Tibial artery (tissue), 4 donors: ENCODE measurements at places on chromosomes 2 and 18.

DNA sequence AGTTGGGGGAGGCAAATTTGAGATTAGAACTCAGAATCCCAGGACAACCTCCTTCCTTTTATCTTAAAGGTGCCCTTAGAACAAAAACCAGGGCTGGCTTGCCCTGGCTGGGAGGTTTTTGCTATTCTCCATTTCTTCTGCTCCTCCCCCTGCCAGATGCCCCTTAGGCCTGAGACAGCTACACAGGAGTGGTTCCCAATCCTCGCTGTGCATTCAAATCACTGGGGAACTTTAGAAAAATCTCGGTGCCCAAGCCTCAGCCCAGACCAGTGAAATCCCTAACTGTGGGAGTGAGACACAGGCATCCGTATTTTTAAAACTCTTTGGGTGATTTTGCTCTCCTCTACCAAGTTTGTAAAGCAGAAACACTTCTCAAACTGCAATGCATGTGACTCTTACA lies 38.8 kb downstream of the LBH start:
- no peak for DNase-seq

- DNase-seq, result no peak
Measured at GRCh38 chr2:27977731-27978312, 87.3 kb downstream of the BABAM2 start.

- peak; percentile 53 for DNase-seq
Measured at GRCh38 chr2:128390256-128390990, 71.8 kb upstream of the HS6ST1 start.

GRCh38 chr2:34731292-34731691 lies 1132.2 kb upstream of the FAM98A start:
- DNase-seq, result no peak

DNA sequence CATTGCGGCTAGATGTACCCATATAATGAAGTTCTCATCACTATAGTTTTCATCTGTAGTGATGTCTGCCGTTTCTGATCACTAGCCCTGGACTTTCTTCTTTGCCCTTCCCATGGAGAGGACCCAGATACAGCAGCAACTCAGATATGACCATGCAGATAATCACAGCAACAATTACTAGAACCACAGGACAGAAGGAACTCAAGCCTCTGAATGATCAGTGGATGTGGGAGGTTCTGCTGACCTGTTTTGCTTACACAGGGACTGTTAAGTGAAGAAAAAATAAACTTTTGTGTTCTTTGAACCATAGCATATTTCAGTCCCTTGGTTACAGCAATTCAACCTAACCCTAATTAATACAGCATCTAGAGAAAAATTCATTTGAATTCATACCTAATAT lies 62.7 kb downstream of the ACVR1 start:
- DNase-seq, result no peak

GRCh38 chr2:138329591-138329990 lies 172.0 kb upstream of the SPOPL start:
- no peak for DNase-seq

- DNase-seq, result no peak
Measured at GRCh38 chr18:79356435-79356834, 39.3 kb upstream of the NFATC1 start.

DNA sequence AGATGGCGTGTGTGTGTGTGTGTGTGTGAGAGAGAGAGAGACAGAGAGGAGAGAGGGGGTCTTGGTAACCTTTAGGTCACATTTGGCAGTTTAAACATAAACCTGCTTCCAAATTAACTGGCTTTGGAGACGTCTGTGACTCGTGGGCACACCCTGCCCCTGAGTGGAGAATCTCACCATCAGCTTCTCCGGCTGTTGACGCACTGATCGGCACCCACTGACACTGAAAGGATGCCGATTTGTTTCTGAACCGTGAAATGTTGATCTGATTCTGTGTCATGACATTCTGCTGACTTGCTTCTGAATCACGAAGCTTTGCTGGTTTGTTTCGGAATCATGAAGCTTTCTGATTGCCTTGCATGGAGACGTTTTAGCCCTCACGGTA lies 114.7 kb downstream of the RTP5 start:
- DNase-seq, result no peak

DNA sequence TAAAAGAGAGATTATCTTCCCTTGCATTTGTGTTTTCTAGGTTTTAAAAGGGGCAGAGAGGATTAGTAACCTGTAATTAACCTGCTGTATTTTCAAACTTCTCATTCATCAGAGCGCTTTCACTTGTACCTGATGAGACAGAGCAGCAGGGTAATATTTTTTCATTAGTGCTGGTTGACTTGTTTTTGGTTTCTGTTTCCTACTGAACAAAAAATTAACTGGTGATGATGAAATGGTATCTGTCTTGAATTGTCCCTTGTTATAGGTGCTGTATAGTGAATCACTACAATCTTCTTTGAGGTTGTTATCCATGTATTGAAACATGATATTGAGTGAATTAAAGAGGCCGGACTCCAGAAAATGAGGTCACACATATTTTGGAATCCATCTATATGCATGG lies 37.9 kb downstream of the CDH20 start:
- DNase-seq, result no peak

- no peak for DNase-seq
Measured at GRCh38 chr18:59318460-59319050, at the start of gene CPLX4. Gene CPLX4 (minus strand): TSS chr18:59318649. CDS start chr18:59318462, 187 bp downstream.

DNA sequence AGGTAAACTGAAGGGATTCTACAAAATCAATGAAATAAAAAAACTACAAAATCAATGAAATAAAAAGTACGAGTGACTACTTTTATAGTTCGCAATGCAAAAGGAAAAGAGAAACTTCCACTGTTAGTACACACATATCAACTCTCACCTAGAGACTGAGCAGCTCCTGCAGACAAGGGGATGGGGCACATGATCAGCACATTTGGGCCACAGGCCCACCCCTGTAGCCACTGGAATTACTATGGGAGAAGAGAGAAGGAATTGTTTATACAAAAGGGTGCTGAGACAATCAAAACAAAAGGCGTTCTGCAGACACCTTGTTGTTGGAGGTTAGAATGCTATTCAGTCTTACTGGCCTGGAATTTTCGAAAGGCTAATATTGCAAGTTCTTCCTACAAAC lies 34.7 kb upstream of the CD226 start:
- no peak for DNase-seq

- no peak for DNase-seq
Measured at GRCh38 chr2:167181134-167181533, 292.9 kb downstream of the XIRP2 start.

- DNase-seq, result no peak
Measured at GRCh38 chr2:43579275-43579981, 16.4 kb downstream of the THADA start.

GRCh38 chr18:68103561-68103960 lies 587.0 kb upstream of the DSEL start:
- DNase-seq, result no peak

DNA sequence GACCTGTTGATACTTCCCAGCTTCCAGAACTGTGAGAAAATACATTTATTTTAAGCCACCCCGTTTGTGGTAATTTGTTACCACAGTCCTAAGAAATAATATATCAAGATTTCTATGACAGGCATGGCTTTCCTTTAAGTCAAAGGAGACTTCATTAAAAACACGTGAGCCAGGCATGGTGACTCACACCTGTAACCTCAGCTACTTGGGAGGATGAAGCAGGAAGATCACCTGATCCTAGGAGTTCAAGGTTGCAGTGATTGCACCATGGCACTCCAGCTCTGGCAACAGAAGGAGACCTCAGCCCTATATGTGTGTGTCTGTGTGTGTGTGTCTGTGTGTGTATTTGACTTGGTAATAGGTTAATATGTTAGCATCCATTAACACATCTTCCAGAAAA lies 69.8 kb upstream of the SCN7A start:
- no peak for DNase-seq

- no peak for DNase-seq
Measured at GRCh38 chr2:177171418-177171865, 41.2 kb upstream of the HNRNPA3 start.

GRCh38 chr2:46034535-46034934 lies 262.7 kb upstream of the EPAS1 start:
- DNase-seq, result no peak

DNA sequence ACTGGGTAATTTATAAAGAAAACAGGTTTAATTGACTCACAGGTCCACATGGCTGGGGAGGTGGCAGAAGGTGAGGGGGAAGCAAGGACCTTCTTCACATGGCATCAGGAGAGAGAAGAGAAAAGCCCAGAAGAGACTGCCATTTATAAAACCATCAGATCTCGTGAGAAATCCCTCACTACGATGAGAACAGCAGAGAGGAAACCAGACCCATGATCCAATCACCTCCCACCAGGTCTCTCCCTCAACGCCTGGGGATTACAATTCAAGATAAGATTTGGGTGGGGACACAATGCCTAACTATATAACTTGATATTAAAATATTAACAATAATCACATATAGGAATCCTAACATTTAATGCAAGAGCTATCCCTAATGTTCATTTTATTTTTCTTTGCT lies 31.8 kb downstream of the MEMO1 start:
- no peak for DNase-seq

- no peak for DNase-seq
Measured at GRCh38 chr2:152894051-152894450, 175.6 kb downstream of the ARL6IP6 start.

DNA sequence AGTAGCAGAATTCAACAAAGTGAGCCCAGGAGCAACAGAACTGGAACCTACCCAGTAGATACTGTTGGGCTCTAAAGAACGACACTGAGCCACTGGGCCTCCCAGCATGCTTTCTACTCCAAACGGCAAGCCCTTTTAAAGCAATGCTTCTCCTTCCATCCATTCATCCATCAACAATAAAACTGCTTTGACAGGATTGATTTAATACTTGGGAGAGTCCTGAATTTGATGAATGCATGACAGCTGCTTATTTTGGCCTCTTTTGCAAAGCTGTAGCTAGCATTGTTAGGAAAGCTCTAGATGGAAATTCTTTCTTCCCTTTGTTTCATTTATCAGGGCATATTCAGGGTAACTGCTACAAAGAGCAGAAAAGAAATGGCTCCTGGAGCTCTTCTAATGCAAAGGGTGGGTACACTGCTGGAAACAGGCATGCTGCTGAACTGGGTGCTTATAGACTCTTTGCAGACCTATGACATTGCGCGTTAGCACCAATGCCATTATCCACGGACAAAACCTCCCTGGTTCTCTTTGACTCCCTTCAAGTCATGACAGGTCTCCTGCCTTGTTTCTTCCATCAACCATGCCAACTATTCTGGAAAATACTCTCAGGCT lies 138.4 kb upstream of the HNRNPA3 start:
- DNase-seq, result no peak

DNA sequence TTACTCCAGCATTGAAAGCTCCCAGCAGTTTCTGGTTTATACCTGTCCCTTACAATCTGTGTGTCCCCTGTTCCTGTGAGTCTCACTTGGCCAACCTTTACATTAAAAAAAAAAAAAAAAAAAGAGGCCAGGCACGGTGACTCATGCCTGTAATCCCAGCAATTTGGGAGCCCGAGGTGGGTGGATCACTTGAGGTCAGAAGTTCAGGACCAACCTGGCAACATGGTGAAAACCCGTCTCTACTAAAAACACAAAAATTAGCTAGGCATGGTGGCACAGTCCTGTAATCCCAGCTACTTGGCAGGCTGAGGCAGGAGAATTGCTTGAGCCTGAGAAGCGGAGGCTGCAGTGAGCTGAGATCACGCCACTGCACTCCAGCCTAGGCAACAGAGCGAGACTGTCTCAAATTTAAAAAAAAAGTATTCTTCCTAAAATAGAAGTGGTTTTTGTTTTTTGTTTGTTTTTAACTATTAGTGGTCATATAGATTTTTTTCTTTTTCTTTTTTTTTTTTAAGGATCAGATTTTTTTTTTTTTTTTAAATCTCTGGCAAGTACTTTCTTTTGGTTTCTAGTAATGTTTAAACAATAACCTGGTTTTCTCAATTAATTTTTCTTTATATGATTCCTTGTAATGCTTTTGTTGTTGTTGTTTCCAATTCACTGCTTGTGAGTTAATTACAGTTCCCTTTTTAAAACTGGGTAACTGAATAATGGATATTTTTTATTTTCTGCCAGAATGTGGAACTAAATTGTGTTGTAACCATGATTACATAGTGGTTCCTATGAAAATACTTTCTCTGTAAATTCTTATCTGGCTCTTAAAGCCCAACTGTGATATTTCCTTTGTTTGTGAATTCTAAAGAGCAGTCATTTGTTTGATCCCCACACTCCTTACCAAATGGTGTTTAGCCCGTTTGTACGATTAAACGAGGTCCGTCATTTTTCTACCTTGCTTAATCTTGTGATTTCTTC lies 116.8 kb downstream of the CTAGE1 start:
- no peak for DNase-seq

- DNase-seq, result no peak
Measured at GRCh38 chr2:159454185-159454584, 162.2 kb downstream of the BAZ2B start.

- DNase-seq, result peak; percentile 29
Measured at GRCh38 chr18:48845174-48845573, 105.6 kb downstream of the SMAD7 start.

GRCh38 chr2:14673351-14673875 lies 40.9 kb downstream of the LRATD1 start:
- DNase-seq, result no peak

GRCh38 chr2:85291425-85292023 lies 36.3 kb downstream of the TGOLN2 start:
- DNase-seq, result no peak

DNA sequence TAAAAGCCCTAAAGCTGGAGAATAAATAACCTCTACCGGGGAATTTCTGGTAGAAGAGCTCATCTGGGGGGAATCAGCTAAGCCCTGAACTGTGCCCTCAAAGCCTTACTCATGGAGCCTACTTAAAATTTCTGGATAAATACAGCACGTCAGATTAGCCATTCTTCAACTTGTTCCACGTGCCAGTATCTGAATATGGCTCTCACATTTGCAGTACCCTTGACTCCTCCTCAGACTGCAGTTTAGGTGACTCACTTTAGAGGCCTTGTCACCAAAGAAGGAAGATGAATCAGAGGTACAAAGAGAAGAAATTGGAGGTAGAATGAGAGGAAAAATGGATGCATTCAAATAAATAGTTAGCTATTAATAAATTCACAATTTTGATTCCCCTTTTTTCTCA lies 34.6 kb upstream of the POTEC start:
- no peak for DNase-seq

DNA sequence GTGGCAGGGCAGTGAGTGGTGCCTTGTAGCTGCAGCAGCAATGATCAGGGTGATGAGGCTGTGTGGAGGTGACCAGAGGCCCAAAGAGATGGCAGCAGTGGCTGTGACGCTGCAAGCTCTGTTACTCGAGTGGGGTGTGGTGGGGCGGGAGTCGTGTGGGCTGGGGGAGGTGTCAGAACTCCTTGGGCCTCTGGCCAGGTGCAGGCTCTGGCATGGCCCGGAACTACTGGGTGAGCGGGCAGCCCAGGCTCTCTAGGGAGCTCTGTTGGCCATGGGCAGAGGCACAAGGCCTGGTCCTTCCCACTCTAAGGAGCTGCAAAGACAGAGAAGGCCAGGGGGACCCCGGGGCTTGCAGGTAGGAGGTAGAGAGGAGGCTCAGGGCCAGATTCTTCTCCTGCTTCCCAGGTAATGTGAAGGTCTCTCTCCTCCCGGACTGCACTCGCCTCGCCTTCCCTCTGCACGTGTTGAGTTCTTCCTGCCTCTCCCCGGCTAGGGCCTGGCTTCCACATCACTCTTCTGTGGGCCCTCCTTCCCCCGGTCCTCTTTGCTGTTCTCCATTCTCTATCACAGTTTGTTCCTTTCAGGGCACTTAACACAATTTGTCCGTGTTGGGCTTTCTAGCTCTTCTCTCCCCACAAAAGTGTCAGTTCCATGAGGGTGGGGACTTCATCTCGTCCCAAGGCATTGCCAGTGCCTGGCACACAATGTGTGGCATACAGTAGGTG lies 114.8 kb downstream of the MCFD2 start:
- no peak for DNase-seq
